ENCODE measurements at places on chromosomes 2 and 18.

GRCh38 chr2:9214873-9215272 is 8.3 kb downstream of the ASAP2 start:
- no peak for DNase-seq

DNA sequence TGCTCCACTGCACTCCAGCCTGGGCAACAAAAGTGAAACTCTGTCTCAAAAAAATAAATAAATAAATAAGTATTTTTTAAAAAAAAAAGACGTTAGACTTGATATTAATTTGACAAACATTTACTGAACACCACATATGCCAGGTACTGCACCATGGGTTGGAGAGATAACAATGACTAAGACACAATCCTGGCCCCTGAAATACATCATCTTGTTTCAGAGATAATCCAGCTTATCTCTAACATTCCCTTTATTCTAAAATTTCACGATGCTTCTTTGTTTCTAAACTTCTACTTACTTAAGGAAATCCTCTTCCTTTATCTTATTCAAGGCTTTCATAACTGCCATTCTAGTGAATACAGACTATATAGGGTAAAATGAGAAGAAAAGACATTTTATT is 55.0 kb upstream of the PEX13 start:
- DNase-seq = no peak

DNA sequence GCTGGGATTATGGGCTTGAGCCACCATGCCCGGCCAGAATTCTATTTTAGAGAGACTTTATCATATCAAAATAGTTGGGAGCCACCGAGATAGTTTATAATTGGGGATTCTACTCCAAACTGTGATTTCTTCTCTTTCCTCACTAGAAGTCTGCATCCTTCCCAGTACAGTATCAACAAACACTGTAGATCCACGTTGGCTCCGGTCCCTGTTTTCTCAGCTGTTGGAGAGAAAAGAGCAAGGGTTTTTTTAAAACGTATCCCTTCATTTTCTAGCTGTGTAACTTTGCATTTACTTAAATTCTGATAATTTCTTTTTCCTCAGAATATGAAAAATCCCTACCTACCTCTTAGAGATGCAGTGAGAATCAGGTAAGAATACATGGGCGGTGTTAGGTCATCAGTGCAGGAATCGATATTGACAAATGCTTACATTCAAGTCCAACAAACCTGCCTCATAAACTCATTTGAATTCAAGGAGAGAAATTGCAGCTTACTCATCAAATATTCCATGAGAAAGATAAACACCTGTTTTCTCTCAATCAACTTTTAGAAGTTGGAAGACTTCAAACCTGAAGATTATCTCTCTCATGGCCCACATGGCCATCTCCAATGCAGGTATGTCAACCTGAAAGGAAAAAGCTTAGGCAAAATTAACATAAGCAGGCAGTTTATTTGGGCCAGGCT is 17.7 kb upstream of the PDCL3 start:
- no peak for DNase-seq

GRCh38 chr2:121095257-121096080 is 189.5 kb downstream of the TFCP2L1 start:
- DNase-seq = no peak

GRCh38 chr18:4831791-4832375 is 365.2 kb downstream of the AKAIN1 start:
- DNase-seq = no peak

- no peak for DNase-seq
Observed at GRCh38 chr2:105442056-105442455, 43.2 kb upstream of the FHL2 start.

DNA sequence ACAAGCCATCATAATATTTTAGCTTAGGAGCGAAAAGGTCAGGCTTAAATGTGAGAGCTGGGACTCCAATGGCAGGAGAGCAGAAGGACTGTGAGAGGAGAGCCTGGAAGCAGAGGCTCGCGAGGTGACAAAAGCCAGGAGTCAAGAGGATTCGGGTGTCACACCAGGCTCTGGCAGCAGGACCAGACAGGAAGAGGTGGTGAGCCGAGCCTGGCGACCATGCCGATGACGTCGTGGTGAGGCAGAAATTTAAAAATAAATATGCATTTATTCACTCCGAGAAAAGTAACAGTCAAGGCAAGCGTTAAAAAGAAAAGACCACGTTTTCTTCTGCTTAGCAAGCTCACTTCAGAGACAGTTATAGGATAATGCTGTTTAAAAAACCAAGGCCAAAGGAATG is 31.3 kb upstream of the ZNF236 start:
- DNase-seq = no peak

- DNase-seq = no peak
Observed at GRCh38 chr2:75589391-75590105, 28.8 kb upstream of the EVA1A start.

DNA sequence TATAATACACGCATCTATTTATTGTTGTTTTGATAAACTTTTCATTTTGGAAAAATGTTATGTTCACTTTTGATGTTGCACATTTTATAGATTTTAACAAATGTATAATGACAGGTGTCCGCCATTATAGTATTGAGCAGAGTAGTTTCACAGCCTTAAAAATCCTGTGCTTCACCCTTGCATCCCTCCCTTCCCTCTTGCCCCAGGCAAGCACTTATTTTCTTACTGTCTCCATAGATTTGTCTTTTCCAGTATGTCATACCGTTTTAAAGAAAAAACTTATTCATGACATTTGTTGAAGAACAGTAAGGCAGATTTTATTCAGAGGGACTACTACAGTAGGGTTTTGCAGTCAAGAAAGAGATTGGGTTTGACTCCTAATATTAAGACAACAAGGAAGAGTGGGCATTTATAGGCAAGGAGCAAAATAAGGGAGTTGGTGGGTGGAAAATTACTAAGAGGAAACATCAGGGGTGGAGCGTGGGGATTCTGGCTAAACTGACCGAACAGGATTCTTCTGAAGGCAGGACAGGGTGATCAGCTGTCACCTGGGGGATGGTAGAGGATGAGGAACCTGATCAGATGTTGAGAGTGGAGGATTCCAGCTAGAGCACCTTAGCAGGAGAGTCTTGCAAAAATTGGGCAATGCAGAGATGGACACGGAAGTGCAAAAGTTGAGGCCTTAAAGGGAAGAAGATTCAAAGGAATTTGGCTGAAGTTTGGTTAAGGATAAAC is 108.8 kb downstream of the NCK2 start:
- no peak for DNase-seq

GRCh38 chr2:40400336-40400953 is 51.4 kb downstream of the SLC8A1 start:
- no peak for DNase-seq

DNA sequence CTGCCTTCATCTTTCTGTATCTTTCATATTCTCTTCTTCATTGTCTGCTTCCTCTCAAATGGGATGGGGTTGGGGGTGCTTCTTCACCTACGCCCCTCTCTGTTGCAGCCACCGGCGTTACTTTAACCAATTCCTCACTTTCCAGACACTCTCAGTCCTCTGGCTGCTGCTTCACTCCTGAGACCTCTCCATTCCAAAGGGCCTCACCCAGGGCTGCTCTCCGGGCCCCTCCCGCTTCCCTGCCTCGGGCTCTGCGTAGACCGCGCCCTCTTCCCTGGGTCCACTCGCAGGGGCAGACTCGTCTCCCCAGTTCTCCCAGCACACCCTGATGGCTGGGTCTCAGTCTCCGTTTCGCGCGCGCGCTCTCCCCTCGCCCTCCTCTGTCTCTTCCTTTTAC is 926 bp downstream of the SERPINB8 start:
- no peak for DNase-seq

DNA sequence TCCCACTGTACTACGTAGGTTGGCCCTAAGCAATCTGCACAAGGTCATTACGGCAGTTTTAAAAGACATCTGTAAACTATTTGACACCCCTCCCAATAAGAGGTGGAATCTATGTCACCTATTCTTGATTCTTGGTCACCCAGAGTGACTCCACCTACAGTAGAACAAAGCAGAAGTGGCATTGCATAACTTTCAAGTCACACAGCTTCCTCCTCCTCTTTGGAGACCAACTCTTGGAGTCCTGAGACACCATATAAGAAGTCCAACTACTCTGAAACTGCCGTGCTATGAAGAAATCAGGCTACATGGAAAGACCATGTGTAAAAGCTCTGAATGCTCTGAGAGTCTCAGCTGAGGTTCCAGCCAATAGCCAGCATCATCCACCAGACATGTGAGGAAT is 253.5 kb upstream of the CDH20 start:
- DNase-seq = no peak

- DNase-seq = no peak
Observed at GRCh38 chr18:52826994-52827393, 487.0 kb downstream of the DCC start.

DNA sequence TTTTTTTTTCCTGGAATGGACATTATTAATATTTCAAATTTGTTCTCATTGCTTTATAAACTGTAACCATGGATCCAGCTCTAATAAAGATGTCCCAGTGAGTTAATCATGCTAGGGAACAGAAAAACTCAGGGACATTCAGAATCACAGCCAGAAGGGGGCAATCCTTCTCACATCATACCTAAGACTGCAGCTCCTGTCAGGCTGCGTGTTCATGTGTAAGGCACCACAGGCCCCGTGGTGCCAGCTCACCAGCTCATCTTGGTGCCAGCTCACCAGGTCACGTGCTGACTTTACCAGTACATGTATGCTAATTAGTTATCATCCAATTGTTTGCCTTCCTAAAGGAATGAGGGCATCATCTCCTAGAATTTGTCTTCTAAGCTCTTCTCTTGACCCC is 84.7 kb upstream of the NEDD4L start:
- DNase-seq = no peak

DNA sequence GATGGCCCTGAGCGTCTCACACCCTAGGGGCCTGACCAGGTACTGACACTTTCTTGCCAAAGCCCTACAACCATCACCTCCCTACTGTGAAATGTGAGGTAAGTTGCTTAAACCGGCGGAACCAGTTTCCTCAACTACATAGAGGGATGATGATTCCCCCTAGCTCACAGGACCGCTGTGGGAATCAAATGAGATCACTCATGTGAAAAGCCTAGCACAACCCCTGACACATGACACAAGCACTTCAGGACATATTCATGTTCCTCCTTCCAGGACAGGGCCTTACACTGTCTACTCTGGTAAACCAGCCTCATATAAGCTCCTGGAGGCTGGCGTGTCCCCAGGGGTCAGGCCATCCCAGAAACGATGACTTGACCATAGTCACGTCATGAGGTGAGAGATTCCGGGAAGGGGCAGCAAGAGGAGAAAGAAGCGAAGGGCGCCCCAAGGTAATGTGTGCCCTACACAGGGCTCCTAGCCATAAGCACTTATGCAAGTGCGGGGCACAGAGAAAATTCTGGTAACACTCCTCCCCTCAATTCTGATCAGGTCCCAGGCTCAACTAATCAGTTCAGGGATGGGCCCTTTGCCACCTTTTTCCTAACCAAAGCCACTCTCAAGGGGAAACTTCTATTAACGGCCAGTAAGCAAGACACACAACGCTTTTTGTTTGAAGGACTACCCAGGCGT is 49.5 kb downstream of the C2orf42 start:
- no peak for DNase-seq

- no peak for DNase-seq
Observed at GRCh38 chr2:68877079-68877772, 6.0 kb upstream of the BMP10 start.

DNA sequence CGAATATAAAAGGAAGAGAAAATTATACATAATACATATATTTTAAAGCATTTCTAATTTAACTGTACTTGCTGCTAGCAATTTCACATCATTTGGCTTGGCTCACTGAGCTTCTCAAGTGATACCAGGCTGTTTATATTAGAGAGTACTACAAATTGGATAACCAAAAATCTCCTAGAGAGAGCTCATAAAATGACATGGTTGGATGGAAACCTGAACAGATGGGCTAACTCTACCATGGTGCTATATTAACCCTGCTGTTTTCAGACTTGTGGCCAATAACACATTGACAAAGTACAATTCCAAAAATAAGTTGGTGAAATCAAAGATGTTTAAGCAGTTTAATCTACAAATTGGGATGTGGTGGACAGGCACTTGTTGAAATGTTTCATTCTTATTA is 364.4 kb upstream of the GCFC2 start:
- DNase-seq = no peak

DNA sequence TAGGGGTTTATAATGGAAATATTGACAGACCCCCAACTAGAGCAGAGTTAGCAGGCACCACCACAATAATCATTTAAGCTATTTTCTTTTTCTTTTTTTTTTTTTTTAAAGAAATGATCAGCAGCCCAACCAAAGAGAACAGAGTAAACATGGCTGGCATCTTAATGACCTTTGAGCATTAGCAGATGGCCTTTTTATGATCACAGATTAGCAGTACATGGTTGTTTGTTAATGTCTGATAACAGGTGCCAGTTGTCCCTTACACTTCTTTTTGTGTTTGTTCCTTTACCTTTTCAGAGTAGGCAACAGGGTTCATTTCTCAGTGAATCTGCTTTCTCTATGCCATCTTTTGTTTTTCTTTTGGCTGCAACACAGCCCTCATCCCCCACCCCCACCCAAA is 747.0 kb downstream of the BCL11A start:
- DNase-seq = no peak

DNA sequence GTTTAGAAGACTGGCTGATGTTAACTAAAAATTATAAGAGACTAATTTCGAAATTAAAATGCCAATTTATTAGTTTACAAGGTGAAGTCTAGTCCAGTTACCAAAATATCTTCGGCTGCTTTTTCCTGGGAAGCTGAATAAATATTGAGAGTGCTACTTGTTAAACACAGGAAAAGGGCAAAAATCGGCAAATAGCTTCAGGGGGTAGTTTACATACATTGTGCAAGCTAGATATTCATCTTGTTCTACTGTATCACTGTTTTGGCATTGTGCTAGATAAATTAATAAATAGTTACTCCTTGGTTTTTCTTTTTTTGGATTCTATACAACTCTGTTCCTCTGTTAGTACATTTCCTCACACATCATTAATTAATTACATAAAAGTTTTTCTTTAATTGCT is 29.3 kb downstream of the NHEJ1 start:
- DNase-seq = no peak

GRCh38 chr2:72750466-72750865 is 75.4 kb downstream of the EXOC6B start:
- DNase-seq = no peak

DNA sequence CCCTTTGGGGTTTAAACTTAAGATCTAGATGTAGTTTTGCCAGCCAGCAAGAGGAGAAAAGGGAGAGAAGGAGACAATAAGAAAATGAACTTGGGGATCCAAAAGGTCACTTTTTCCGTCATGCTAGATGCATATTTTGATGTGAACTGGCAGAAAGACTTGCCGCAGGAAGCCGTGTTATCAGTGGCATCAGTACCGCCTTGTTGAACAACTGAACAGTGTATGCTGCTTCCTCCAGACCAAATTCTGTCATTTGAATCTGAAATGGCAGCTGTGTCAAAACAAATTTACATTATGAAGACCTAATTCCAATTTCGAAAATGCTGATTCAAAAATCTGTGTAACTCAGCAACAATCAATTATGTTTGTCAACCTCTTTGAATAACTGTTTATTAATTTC is 42.1 kb downstream of the TMEM200C start:
- no peak for DNase-seq

DNA sequence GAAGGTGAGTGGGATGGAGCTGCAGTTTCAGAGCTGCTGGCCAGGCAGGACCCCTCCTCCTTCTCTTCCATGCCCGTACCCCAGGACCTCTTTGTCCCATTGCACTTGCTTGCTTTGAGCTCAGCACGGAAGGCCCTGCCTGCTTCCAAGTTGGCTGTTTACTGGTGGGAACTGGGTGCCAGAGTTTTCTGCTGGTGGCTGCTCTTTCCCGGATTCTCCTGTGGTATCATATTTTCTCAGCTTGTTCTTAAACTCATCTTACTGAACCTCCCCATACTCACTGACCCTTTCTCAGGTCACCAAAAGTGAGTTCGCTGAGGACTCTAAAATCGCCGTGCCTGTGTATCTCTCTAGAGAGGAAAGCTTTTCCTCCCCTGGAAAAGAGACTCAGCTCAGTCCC is 297.7 kb upstream of the TNP1 start:
- no peak for DNase-seq

- DNase-seq = no peak
Observed at GRCh38 chr2:176817061-176817565, 395.5 kb upstream of the HNRNPA3 start.

All from activated T-helper 1 cell treated with anti-CD3 and anti-CD28 coated beads, Interleukin-2, amount 50 U/mL, for 16 hours (primary cell).